ENCODE measurements at places on chromosomes 16 and 17.
A peak's percentile ranks its signal among the peaks of the same experiment; 100 is the strongest.

DNA sequence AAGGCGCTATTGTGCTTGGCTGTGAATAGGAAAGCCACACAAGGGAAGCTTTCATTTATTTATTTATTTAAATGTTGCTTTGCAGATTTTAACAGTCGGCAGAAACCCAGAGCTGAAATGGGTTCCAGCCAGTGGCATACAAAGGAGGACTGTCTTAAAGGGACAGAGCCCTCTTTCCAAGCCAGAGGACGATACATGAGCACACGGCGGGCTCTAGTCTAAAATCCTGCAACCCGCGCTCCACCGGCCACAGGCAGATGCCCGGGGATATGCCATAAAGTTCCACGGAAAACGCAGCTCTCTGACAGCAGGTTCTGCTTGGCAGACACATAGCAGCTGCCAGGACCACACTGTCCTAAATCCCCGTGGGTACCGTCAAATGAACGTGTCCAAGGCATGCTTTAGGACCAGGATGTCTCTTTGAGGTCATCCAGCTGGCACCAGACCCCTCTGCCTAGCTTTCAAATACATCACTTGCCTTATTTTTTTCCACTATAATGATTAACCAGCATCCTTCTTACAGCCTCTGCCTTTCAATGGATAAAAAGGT is 64.6 kb downstream of the CYTH1 start:
- no peak for DNase-seq

- no peak for DNase-seq
Measured at GRCh38 chr17:42283241-42284023, 4.9 kb upstream of the STAT5A start.

DNA sequence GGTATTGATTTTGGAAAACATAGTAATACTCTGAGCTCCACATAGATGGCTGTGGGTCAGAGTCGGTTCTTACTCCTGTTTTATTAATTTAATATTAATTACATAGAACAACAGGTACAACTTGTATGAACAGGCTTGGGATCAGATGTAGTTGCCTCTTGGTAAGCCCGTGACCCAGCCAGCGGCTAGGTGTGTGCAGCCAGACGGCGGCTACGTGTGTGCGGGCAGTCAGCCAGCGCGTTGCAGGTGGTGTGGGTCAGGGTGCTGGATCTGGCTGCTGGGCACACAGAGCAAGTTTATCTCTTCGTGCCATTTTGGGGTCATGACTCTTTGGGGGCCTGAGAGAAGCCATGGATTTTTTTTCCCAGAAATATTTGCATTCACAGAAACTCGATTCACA is 30.3 kb downstream of the DBNDD1 start:
- DNase-seq: no peak

DNA sequence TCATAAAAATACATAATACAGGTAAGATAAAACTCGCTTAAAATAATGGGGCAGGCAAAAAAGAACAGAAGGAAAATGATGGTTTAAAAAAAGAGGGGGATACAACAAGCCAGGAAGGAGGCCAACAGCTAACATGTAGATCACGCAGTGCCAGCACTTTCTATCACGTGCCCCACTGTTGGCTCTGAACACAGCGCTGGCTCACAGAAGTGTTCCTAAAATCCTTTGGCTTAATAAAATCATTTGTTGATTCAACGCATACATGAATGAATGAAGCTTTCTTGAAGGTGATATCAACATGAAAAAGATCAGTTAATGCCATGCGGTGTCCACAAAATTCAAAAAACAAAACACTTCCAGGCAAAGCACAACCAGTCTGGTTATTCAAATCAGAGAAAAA is 8.5 kb downstream of the ITGAE start:
- DNase-seq: no peak

DNA sequence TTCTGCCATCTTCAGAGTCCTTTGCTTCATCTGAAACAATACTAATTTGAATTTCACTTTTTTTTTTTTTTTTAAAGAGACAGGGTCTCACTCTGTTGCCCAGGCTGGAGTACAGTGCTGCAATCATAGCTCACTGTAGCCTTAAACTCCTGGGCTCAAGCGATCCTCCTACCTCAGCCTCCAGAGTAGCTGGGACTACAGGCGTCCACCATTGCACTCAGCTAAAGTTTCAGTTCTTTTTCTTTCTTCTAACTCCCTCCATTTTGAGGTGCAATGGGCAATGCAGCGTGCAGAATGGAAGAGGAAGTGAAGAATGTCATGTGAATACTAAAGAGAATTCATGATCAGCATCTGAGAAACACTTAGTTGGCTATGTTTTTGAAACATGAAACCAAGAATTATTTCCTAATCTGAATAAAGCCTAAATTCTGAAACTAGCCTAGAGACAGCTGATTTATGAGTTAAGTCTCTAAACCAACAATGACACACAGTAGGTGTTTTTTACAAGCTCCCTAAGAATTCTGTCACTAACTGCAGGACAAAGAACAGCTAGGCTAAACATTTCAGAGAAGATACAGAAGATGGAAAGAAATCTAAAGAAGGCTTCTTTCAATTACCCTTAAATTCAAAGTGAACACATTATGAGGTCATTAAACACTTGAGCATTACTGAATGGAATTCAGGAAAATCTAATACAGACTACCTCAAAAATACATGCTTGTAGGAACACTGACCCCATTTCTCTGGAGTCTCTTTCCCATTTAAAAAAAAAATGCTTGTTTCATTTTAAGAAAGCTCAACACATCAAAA is 21.0 kb downstream of the SNN start:
- DNase-seq: no peak

GRCh38 chr16:66735891-66736290 is 15.5 kb downstream of the DYNC1LI2 start:
- no peak for DNase-seq

- no peak for DNase-seq
Measured at GRCh38 chr17:32871746-32872145, 5.2 kb downstream of the MYO1D start.

GRCh38 chr17:11980813-11981212 is 16.5 kb downstream of the ZNF18 start:
- DNase-seq: no peak

DNA sequence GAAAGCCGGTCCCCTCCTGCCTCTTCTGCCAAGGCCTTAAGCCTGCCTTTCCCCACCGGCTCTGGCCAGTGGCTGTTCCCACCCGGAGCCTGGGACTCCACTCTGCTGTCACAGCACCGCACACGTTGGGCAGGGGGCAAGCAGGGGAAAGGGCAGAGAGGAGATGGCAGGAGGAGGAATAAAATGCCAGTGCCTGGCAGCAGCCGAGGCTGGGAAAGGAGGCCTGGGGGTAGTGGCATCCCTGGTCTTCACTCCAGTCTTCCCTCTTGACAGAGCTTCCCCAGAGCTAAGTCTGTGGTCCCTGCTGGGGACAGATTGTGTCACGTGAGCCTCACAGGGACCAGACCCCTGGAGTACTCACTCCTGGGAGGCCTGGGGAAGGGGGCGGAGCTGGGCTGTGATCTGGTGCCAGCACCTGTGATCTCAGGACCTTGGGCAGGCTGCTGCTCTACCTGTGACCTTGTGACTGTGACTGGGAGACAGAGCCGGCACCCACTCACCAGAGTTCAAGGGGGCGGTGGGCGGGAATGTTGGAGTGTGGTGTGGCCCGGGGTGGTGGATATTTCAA is 97.2 kb upstream of the GSE1 start:
- no peak for DNase-seq

- no peak for DNase-seq
Measured at GRCh38 chr17:83161298-83162034, 82.1 kb downstream of the METRNL start.

DNA sequence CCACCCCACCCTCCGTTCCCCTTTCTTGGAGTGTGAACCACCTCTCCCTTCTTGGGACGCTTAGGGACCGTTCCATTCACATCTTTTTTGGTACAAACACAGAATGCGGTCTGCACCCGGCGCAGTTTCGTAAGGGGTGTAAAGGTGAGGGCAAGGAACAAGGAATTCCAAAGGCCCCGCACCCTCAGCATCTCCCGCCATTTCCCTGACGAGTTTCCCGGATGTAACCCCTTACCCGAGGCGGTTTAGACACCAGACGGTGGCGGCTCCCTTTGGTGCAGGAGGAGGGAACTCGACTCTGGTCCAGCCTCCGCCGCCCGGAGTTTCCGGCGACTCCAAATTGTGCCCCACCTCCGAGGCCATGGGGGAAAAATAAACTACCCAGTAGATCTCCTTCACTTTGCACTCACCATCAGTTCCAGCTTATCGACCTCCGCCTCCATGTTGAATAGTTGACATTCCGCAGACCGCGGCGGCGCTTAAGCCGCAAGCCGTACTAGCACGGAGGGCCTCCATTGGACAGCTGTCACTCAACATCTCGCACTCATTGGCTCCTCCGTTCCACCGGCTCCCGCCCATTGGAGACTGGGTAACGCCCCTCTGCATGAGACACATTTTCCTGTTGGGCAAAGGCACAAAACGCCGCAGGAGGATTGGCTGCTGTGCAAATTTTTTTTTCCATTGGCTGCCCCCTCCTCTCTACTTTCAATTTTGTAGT is at the start of gene SKA2:
Gene SKA2, minus strand, starts transcription at position 466 of the 718 bp plus-strand sequence. Its CDS starts 23 bp downstream, at position 443.
- DNase-seq: peak; percentile 99

DNA sequence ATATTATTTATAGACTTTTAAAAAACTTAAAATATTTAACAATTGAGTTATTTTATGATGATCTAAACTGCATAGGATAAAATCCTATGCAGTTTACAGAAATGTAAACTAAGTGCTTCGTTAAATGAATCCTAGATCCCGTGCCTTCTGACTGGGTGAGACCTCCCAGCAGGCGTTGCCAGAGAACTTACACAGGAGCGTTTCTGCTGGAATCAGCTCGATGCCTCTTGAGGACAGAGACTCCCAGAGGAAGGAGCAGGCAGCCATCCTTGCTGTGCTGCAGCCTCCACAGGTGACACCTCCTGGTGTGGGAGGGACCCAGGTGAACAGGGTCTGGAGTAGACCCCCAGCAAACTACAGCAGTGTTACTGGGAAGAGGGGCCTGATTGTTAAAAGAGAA is 160.4 kb downstream of the WWOX start:
- peak; percentile 41 for DNase-seq

DNA sequence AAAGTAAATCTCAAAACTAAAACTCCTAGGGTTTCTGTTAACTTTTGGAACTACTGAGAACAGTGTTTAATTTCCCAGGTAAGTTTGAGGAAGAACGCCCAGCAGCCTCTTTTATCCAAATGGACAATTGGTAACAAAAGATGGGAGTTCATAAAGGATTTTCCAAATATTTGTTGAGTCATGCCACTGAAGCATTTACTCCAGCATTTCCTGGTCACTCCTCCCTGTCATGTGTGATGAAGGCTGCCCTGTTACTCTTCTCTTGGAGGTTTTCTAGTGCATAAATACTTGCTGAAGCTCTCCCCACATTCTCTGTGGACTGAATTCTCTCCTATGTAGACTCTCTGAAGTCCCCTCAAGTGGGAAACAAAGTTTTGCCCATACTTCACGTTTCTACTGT is 16.5 kb downstream of the ZNF75A start:
- no peak for DNase-seq

- no peak for DNase-seq
Measured at GRCh38 chr17:37081287-37081686, 132.5 kb downstream of the AATF start.

DNA sequence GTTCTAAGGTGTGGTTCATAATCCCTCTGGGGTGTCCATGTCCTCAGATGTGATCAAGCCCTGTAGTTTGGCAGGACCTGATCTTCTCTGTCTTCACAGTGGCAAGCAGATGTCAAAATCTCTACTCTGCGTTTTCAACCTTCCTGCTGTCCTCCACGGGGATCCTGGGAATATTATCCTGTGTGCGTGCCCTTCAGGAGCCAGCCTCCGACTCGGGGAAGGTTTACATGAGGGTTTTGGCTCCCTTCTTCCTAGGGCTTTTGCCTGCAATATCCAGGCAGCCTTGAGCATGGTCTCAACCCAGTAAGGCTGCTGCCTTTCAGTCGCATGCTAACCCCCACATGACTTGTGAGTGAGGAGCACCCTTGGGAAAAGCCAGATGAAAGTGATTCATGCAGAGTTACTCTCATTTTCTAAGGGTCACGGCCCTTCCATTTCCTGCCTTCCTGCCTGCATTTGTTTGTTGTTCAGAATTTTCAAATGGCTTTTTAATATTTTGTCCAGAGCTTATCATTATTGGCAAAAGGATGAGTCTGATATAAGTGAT is 202.2 kb upstream of the CHMP6 start:
- no peak for DNase-seq

- DNase-seq: no peak
Measured at GRCh38 chr17:34379868-34380267, 16.8 kb upstream of the CCL1 start.

DNA sequence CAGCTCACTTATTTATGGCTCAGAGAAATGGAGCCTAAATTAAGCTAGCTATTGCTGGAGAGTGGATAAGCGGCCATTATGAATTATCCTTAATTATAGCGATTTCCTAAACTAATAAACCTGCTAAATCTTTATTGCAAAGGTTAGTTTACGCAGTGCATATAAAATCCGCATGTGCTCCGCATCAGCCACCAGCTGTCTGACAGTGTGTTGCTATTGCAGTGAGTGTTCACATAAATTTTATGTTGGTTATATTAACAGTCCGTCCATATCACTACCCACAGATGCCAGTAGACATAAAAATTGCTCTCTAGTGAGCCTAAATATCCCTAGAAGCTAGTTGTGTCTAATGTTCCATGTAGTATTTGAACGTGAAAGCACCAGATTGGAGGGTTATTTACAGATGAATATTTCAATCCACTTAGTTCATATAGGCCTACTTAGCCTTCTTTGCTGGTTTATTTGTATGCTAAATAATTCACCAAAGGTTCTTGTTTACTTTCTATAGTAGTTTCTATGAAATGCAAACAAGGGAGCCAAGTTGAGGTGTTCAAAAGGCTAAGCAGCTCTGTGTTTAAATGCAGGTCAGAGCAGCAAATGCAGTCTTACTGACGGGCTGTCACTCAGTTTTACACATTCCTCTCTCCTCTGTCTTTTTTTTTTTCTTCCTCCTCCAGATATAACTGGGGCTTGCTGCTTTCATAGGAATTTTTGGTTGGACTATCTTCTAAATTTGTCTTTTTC is 219.1 kb downstream of the IRX3 start:
- DNase-seq: no peak

DNA sequence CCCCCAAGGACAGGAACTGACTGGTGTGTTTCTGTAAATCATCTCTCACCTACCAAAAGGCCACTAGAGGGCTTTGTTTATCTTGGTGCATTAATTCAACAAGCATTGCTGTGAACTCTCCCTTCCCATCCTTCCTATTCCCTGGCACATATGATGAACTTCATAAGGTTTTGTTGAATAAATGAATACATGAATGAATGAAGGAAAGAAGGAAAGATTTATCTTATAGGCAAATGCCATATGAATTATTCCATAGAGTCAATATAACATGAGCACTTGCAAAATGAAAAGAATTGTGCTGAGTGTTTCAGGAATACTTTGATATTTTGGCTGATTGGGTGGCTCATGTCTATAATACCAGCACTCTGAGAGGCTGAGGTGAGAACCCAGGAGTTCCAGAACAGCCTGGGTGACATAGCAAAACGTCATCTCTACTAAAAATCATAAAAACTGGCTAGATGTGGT is 4.3 kb downstream of the SPDYE4 start:
- no peak for DNase-seq

- no peak for DNase-seq
Measured at GRCh38 chr17:15431766-15432165, 35.7 kb downstream of the CDRT4 start.

All from neural progenitor cell (in vitro differentiated cells).